Stimulated activated CD8-positive, alpha-beta memory T cell treated with anti-CD3 and anti-CD28 coated beads, Interleukin-2, amount 100 ng/mL, for 1 hour (primary cell): ENCODE measurements at places on chromosomes 5 and 9.
A peak's percentile ranks its signal among the peaks of the same experiment; 100 is the strongest.

- no peak for DNase-seq
Observed at GRCh38 chr9:76358628-76359280, 35.5 kb downstream of the RFK start.

DNA sequence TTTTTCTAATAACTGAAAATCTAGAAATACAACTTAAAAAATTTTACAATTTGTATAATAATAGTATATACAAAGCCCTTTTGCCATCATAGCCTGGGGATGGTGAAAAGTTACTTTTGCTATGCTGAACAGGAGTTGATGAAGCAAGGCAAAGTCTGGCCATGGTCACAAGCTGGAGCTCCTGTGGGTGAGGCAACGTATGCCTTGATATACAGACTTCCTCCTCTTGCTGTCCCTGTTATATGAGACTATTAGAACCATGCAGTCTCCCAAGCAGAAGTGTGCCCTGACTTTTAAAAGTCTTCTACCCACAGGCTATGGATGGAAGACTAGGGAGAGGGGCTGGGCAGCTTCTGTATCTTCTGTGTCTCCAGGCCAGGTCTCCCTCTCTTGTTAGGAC is 15.7 kb downstream of the FAM151B start:
- DNase-seq = no peak

DNA sequence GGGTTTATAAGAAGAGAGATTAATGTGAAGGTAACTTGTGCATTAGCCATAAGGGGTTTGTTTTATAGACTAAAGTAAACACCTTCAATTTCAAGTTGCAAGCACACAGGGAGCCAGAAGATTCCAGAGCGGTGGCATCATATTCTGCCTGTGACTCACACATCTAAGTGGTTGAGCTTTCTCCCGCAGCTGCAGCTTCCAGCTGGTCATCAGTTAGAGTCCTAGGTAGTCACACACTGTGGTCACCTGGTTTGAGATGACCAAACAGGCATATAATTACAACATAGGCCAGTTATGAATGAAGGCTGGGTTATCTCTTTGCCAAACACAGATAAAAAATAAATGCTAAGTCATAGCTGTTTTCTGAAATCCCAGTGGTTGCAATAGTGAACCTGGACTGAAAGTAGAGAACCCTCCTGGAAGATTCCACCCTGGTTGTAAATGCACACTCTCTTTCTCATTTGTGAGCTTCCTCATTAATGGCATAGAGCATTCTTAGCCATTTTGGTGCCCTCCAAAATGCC is 171.3 kb downstream of the GDNF start:
- no peak for DNase-seq

DNA sequence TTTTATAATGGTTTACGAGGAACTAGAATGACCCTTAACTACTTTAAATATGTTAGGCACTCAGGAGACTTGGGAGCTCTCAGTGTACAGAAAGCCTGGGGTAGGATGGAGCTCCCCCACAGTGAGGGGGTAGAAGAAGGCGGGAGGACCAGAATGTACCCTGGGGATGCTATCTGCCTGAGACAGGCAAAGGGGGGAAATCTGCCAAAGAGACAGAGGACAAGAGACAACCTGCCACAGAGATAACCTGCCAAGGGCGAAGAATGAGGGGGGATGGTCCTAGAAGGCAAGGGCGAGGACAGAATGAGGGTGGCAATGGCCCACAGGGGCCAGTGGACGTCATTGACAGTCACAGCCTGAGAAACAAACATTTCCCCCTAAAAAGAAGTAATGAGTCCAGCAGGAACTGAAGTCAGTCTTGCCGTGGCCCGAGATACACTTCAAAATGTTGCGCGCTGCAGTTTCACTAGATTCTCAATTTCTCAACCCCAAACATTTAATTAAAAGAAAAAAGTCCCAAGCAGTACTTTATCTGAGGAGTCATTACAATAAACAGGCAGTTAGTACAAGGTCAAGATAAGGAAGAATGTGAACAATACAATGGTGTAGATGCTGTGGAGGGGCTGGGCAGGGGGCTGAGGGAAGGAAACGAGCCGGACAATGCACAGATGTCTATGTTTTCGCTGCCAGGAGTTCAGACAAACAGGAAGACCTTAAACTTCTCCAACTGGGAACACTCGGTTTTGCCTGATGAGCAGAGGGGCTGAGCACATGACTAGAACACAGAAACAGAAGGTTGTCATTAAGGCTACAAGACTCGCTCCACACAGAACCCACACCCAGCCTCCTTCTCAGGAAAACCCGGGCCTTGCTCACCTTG is 125.0 kb downstream of the LHFPL2 start:
- no peak for DNase-seq

GRCh38 chr5:129019401-129019908 is 54.2 kb downstream of the SLC27A6 start:
- no peak for DNase-seq

DNA sequence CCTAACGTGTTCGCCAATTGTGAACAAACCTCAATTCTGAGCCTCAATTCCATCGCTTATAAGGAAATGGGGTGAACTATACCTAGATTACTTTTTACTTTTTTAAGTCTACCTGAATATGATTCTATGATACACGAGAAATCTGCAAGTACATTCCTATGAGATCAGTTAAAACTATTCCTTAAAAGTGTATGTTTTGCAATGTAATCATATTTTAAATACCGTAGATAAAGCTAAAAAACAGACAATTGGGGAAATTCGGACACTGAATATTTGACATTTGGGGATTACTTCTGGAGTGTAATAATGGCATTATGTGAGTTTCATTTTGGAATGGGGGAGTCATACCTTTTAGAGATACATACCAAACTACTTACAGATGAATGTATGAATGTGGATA is 62.3 kb downstream of the STRBP start:
- no peak for DNase-seq

DNA sequence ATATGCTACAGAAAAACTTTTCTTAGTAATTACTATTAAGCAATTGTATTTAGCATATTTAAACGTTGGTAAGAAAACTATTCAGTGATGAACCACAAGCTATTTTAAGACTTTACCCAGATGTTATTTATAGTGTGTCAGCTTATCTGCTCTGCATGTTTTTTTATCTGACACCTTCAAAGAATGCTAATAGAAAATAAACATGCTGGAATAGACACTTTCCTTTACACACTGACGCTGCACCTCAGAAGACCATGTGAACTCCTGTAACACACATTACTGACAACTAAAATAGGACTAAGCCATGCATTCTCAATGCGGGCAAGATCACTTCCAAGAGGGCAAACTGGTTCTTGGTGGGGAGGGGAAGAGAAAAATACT is 38.3 kb downstream of the FNIP1 start:
- DNase-seq = no peak

DNA sequence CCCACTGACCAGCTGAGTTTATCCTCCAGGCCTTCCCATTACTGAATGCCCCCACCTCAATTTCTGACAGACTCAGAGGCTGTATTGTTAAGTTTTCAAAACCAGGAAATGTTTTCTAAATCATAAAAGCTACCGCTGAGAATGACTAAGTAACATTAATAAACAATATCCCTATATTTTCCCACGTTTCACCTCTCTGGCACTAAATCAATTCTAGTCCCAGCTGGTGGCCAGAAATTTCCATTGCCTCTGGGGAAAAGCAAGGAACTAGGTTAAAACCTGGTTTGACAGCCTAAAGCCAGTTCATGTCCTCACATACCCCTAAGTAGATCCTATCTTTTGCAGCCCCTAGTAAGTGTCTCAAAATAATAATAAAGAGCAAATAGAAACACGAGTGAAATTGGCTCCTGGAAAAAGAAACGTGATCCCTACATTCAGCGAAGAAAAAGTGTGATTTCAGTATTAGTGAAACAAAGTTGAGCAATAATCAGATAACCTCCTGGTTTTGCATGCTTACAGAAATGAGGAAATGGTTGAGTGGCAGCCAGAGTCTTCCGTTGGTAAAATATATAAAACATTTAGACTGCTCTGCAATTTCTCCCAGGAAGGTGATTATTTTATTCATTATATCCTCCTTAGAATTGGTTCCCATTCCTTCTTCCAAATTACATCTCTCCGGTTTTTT is 110.9 kb downstream of the ESM1 start:
- DNase-seq = no peak

- DNase-seq = peak; percentile 57
Observed at GRCh38 chr5:10563945-10564837, at the start of gene ANKRD33B. ANKRD33B (plus strand) TSS chr5:10564070; CDS start chr5:10564468, 398 bp downstream.

- DNase-seq = no peak
Observed at GRCh38 chr9:137017791-137018497, 10.1 kb downstream of the ABCA2 start.

GRCh38 chr5:43034591-43034968 is 5.5 kb downstream of the ANXA2R start:
- DNase-seq = no peak

DNA sequence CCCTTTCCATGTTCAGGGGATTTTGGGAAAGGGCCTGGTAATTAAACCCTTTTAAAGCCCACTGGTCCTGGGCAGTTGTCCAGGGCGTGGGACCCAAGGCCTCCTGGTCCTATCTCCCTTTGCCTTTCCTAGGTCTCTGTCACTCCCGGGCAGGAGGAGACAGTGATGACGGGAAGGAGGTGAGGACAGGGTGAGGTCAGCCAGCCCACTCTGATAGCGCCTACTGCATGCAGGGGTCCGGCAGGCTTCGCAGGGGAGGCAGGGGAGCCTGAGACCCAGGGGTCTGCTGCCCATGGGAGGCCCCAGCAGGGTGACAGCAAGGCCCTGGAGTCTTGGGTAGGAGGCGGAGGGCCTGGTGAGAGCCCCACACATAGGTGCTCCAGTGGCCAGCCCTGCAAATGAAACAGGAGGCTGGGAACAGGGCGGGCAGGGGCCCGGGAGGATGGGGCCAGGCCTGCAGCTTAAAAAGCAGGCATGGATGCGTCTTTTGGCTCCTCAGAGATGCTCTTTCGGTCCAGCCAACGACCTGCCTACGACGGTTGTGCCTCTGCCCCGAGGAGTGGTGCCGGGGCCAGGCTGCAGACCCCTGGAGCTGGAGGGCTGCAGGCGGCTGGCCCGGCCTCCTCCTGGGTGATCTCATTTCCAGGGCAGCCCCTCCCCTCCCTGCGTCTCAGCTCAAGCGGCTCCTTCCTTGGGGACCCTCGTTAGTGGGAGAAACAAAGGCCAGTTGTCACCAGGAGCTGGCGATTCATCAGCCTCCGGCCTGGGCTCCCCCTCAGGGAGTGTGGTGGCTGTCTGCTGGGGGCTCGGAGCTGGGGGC is 6.7 kb upstream of the RXRA start:
- no peak for DNase-seq

- no peak for DNase-seq
Observed at GRCh38 chr5:171093598-171093997, 215.4 kb upstream of the TLX3 start.

DNA sequence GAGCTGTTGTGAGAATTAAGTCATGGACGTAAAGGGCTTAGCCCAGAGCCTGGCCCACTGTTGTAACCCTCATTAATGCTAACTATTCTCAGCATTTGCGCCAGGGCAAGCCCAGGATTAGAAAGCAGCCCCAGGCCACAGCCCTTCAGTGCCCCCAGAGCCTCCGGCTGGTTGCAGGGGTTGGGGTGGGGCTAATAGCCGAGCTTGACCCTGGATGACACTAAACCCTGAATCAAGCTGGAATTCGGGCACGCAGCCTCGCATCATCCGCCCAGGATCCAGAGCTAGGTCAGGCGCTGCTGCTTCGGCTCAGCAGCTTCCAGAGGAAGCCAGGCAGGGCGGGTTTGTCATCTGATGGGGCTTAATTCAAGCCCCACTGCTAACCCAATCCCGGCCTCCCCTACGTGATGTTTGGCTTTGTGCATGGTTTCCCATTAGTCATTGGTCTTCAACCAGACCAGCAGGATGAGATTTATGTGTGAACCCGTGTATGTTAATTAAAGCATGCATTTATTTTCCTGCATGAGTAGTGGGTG is 1.2 kb upstream of the MEGF9 start:
- no peak for DNase-seq
